Naive thymus-derived CD4-positive, alpha-beta T cell (primary cell): ENCODE measurements at places on chromosomes 5 and 9.

DNA sequence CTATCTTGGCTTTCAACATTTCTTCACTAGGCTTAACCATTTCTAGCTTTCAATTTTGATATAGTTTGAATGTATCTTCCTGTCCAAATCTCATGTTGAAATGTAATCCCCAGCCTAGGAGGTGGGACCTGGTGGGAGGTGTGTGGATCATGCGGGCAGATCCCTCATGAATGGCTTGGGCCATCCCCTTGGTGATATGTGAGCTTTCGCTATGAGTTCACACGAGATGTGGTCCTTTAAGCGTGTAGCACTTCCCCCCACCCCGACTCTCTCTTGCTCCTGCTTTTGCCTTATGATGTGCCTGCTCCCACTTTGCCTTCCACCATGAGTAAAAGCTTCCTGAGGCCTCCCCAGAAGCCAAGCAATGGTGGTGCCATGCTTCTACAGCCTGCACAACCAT lies 40.6 kb downstream of the PHAX start:
- no peak for DNase-seq

DNA sequence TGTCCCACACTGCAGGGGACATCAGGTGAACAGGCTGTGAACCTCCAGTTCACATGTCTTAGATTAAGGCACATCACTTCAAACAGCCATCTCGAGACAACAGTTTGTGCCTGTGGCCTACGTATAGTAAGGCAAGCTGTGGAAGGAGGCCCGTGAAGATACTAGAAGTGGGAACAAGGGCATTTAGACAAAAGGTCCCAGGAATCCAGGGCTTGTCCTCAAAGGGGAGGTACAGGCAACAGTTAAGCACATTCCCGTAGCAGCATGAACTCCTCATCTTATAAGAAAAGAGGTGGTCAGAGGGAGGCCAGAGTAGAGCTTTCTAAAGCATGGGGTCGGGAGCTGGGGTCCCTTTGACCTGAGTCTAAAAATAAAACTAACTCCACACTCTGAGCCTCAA lies 122.5 kb upstream of the TRPM3 start:
- no peak for DNase-seq

GRCh38 chr9:120431268-120431667 lies 148.7 kb downstream of the CDK5RAP2 start:
- no peak for DNase-seq

DNA sequence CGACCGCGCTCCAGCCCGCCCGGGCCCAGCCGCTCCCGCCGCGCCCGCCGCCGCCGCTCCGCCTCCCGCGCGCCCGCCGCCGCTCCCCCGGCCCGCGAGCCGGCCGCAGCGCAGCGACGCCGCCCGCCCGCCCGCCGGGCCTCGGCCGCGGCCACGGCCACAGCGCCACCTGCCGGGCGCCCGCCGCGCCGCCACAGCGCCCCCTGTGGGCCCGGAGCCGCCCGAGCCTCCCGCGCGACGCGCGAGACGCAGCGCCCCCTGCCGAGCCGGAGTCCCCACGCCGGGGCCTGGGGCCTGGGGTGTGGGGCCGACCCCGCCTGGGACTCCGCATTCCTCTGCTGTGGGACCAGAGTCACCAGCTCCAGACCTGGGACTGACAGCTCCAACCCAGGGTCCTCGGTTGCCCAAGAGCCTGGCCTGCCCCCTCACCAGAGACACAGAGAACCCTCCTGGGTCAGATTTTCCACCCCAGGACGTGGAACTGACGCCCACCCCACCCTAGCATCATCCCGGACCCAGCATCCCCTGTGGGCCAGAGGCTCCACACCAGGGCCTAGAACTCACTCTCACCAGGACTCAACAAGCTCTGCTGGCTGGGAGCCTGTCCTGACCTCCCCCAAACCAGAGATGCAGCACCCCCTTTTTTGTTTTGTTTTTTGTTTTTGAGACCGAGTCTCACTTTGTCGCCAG lies at the start of gene RAPGEF1:
RAPGEF1 (minus strand) TSS at position 118 of the 690 bp plus-strand sequence. CDS start 246 bp downstream, outside the sequence.
- peak; percentile 65 for DNase-seq

DNA sequence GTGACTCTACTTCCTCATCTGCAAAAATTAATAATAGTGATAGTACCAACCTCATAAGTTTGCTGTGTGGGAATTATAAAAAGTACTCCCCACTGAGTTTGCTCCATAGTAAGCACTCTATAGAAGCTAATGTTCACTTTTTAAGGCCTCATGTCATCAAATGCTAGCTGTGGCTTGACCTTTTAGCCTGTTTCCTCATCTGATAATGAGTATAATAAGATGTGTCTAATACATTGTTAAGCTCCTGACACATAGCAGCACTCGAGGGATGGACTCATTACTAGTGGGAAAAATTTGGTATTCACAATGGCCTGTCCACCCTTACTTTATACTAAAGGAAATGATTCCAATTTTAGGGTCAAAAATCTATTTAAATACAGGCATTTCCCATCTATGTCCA lies 26.1 kb upstream of the CAST start:
- no peak for DNase-seq

- DNase-seq = no peak
These were observed 166.6 kb downstream of the ELAVL2 start for GRCh38 chr9:23659346-23660006.

- no peak for DNase-seq
These were observed 45.1 kb downstream of the ERGIC1 start for GRCh38 chr5:172878933-172879752.

GRCh38 chr5:170216257-170216864 lies 16.4 kb upstream of the C5orf58 start:
- no peak for DNase-seq

DNA sequence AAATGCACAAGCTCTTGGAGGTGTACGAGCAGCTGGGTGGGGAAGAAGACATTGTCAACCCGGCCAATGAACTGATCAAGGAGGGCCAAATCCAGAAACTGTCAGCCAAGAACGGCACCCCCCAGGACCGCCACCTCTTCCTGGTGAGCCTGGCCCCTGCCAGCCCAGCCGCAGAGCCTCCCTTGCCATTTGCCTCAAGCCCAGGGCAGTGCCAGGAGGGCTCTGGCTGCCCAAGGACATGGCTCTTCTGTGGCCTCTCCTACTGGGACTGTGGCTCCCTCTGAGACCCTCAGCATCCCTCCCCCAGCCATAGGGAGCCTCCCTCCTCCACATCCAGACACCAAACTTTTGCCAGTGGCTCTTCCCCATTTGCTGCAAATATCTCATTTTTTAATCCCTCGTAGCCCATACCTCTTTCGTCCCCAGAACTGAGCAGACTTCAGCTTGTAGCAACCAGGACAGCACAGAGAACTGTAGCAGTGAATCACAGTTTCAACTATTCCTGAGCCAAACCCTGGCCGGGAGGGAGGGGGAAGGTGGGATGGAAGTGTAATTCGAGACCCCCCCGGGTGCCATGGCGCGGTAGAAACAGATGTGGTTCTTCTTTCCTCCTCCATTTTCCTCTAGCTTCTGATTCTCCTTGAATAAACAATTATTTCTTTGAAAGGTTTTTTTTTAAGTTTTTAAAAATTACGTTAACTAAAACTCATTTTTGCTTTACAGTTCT lies 44.5 kb upstream of the SUSD3 start:
- no peak for DNase-seq

GRCh38 chr5:139816566-139816965 lies 21.0 kb downstream of the PSD2 start:
- no peak for DNase-seq

DNA sequence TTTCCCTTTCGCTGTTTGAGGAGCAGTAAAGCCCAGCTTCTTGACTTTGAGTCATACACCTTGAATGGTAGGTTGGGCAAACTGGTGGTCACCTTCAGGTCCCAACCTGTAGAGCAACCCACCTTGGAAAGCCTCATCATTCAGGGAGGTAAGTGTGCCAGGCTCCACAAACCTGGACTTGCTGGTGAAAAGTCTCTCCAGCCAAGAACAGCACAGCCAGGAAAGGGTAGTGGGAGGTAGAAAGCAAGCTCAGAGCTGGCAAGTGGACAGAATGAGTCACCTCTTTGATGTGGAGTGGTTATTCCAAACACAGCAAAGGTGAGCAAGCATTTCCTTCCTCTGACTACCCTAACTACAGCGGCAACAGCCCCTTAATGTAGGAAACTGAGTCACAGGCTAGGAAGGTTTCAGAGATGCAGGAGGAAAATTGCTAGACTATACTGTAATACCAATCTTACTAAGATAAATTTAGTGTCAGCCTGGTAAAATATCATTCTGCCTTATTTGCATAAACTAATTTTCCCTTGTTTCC lies 117.5 kb upstream of the MTAP start:
- DNase-seq = no peak

- DNase-seq = no peak
These were observed 278.6 kb downstream of the SPOCK1 start for GRCh38 chr5:137220523-137220927.
